Activated T-helper 2 cell treated with anti-CD3 and anti-CD28 coated beads, Interferon-gamma antibody, Interleukin-2, Interleukin-4, amounts not matched to agents 10 μg/mL and 5 μg/mL and 100 μg/mL, durations not matched to agents 14 hours and 24 hours and 36 hours (primary cell): ENCODE measurements at places on chromosomes 11 and 22. TPM values are rescaled to one million over a fixed set of nuclear protein-coding genes. Genes with fewer than 3 reads are reported as not detected.
A peak's percentile ranks its signal among the peaks of the same experiment; 100 is the strongest.

- H3K4me3 ChIP-seq: no peak overlapping the region
- DNase-seq: no peak
- no peaks in the 10 kb centered on the region for H3K27me3 ChIP-seq
- no peaks in the 10 kb centered on the region for H3K36me3 ChIP-seq
Observed at GRCh38 chr11:79705648-79706047, 264.8 kb upstream of the TENM4 start.

DNA sequence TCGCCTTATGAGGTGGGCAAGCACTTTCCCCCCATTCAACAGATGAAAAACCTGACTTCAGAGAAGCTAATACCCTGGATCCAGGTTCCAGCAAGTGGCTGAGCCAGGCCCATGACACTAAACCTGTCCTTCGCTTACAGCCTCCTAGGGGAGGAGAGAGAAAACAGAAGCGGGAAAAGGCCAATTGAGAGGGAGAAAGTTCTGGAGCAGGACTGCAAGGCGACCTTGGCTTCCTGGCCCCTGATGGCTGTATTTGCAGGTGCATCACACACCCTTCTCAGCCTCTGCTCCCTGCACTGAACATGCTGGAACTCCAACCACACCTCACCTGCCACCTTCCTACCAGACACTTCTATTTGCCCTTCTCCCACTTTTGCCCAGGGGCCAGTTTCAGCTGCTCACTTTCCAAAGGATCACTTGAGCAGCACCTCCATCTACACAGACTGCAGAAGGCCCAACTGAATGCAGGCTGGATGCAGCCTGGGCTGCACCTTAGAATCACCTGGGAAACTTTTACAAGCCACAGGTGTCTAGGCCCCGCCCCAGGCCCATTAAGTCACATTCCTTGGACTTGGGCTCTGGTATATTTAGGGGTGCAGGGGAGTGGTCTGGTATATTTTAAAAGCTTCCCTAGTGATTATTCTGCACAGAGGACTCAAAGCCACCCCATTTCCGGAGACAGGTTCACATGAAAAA, 14.3 kb upstream of the ADA2 start:
- no peaks in the 10 kb centered on the region for H3K27me3 ChIP-seq
- no peak overlapping the region for H3K27ac ChIP-seq
- no peaks in the 10 kb centered on the region for H3K36me3 ChIP-seq
- no peak overlapping the region for H3K4me3 ChIP-seq

DNA sequence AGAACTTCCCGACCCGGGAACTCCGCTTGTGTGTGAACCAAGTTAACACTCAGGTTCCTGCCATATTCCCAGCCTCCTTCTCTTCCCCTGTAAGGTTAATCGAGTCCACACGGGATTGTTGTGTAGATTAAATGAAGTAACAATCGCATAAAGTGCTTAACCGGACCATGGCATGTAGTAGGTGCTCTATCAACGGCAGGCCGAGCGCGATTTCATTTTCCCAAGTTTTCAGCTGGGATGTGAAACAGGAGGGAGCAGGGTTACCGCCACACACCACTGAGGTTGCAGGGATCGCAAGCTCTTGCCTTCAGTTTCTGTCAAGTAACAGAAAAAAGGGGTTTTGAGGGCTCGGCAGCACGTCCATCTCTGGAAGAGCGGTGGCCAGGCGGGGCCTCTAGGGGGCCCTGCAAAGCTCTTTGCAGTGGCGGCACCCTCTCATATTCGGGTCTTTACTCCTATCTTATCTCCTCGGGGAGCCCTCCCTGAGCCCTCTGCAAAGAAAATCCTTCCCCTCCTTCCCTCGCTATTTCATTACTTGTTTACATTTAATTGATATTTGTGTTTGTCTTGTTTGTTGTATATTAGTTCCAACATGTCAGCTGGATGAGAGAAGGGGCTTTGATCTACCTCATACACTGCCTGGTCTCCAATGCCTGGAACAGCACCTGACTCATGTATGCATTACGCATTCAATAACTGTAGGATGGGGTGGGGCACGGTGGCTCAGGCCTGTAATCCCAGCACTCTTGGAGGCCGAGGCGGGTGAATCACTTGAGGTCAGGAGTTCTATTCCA, 816 bp upstream of the PLEKHA7 start:
- peaks cover 41% of the 10 kb centered on the region for H3K27me3 ChIP-seq
- peaks cover 6% of the 10 kb centered on the region for H3K4me1 ChIP-seq
- peak overlapping the region; percentile 69 for H3K27ac ChIP-seq
- no peaks in the 10 kb centered on the region for H3K36me3 ChIP-seq

GRCh38 chr11:78339945-78340344, 77.7 kb downstream of the GAB2 start:
- no peak for DNase-seq
- H3K36me3 ChIP-seq: peaks cover 41% of the 10 kb centered on the region
- peak overlapping the region; percentile 41 for H3K4me3 ChIP-seq
- no peaks in the 10 kb centered on the region for H3K27me3 ChIP-seq

DNA sequence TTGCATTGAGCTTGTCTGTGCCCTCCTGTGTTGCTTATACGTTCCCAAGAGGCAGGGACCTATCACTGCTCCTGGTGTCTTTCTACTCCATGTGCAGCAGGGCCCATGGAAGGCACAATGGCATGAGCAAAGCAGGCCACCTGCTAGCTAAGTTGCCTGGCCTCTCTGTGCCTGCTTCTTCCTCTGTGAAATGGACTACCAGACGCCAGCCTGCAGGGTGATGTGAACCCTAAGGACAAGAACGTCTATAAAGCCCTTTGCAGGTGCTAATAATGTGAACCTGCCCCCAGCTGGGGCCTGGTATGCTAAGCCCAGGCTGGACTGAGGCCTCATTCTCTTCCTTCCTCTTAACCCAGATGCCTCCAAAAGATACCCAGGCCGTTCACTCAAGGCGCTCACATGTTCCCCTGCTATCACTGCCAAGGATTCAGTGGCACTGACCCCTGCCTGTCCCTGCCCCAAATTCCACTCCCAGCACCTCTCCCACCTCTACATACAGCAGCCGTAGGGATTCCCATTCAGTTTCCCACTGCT, 4.0 kb downstream of the GUCD1 start:
- no peak overlapping the region for H3K4me3 ChIP-seq
- no peaks in the 10 kb centered on the region for H3K27me3 ChIP-seq
- H3K36me3 ChIP-seq: peaks cover 40% of the 10 kb centered on the region
- peaks cover 21% of the 10 kb centered on the region for H3K4me1 ChIP-seq
- DNase-seq: no peak
- H3K27ac ChIP-seq: no peak overlapping the region

GRCh38 chr11:46141597-46141996, 20.3 kb upstream of the PHF21A start:
- H3K27me3 ChIP-seq: peaks cover 25% of the 10 kb centered on the region
- no peaks in the 10 kb centered on the region for H3K36me3 ChIP-seq
- no peak for DNase-seq
- peaks cover 1% of the 10 kb centered on the region for H3K4me1 ChIP-seq
- H3K4me3 ChIP-seq: no peak overlapping the region

- DNase-seq: no peak
- H3K4me3 ChIP-seq: no peak overlapping the region
- H3K27me3 ChIP-seq: no peaks in the 10 kb centered on the region
Observed at GRCh38 chr22:17920145-17920605, 104.2 kb downstream of the MICAL3 start.

GRCh38 chr11:36056160-36056751, 112.4 kb downstream of the LDLRAD3 start:
- no peaks in the 10 kb centered on the region for H3K36me3 ChIP-seq
- no peak overlapping the region for H3K4me3 ChIP-seq
- no peak overlapping the region for H3K27ac ChIP-seq
- no peaks in the 10 kb centered on the region for H3K27me3 ChIP-seq

DNA sequence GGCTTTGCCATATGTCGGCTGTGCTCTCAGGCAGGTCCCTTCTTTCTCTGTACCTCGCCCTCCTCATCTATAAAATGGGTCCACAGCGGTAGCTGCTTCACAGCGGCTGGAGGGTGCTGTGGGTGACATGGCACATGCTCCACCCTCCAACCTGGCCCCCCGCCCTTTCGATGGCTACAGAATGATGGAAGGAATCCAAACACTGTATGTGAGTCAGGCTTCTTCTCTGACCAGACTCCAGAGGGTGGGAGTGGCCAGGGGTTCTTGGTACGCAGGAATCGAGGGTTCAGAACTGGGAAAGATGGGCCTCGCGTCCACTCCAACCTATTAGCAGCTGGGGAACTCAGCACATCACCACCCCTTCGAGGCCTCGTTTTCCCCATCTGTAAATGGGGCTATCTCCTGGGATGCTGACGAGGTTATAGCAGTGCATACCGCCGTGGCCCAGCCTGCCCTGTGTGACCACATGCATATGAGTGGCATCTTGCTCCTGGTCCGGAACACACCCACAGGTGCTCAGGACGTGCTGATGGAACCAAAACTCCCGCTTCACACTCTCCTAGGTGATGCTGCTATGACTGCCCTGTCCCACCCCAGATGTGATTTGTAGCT, 26.4 kb downstream of the MN1 start:
- H3K4me1 ChIP-seq: no peaks in the 10 kb centered on the region
- no peaks in the 10 kb centered on the region for H3K36me3 ChIP-seq
- no peak for DNase-seq
- no peak overlapping the region for H3K4me3 ChIP-seq
- peaks cover 3% of the 10 kb centered on the region for H3K27me3 ChIP-seq

Gene PNPLA5
- total RNA-seq: not detected in 2 replicates

Gene STK33
- total RNA-seq: 0.11 and 0.62 TPM in 2 replicates

DNA sequence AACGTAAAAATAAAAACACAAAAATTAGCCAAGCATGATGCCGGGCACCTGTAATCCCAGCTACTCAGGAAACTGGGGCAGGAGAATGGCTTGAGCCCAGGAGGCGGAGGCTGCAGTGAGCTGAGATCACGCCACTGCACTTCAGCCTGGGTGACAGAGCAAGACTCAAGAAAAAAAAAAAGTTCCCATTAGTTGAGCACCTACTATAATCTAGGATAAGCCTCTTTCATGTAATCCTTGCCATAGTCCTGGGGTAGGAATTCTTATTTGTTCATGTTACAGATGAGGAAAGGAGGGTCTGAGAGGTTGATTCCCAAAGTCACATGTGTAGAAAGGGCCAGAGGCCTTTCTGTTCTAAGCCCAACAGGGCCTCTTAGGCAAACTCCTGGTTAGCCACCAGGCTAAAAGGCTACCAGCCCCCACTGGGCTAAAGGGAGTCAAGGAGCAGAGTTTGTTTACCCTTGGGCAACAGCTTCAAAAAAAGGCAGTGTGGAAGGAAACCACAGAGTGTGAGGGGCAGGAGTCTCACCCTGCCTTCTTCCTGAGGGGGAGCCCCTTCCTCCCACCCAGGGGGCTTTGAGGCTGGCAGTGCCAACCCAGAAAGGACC, 21.6 kb upstream of the CSNK1E start:
- no peak overlapping the region for H3K4me3 ChIP-seq
- peaks cover 12% of the 10 kb centered on the region for H3K27me3 ChIP-seq
- H3K27ac ChIP-seq: no peak overlapping the region

GRCh38 chr22:19981171-19981960, 35.3 kb downstream of the ARVCF start:
- no peaks in the 10 kb centered on the region for H3K4me1 ChIP-seq
- peaks cover 4% of the 10 kb centered on the region for H3K27me3 ChIP-seq
- no peak overlapping the region for H3K4me3 ChIP-seq
- no peaks in the 10 kb centered on the region for H3K36me3 ChIP-seq
- DNase-seq: no peak

DNA sequence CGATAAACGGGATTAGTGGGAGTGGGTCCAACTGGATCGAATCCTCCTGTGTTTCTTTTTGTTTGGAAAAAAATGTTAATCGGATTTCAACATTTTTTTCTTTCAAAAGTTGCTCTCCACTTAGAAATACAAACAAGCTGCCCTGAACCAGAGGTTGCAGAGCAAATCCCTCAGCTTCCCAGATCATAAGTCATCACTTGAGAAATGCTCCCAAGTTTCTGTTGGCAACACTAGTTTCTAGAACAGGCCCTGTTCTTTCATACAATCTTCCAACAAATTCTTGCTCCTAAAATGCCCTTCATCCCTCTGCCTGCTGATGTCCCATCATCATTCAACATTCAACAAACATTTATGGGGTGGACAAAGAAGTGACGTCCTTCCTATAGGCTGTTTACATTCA, 1.3 kb upstream of the MLC1 start:
- H3K4me3 ChIP-seq: no peak overlapping the region
- H3K27me3 ChIP-seq: peaks cover 11% of the 10 kb centered on the region
- peaks cover 9% of the 10 kb centered on the region for H3K4me1 ChIP-seq
- DNase-seq: no peak
- H3K36me3 ChIP-seq: peaks cover 13% of the 10 kb centered on the region

DNA sequence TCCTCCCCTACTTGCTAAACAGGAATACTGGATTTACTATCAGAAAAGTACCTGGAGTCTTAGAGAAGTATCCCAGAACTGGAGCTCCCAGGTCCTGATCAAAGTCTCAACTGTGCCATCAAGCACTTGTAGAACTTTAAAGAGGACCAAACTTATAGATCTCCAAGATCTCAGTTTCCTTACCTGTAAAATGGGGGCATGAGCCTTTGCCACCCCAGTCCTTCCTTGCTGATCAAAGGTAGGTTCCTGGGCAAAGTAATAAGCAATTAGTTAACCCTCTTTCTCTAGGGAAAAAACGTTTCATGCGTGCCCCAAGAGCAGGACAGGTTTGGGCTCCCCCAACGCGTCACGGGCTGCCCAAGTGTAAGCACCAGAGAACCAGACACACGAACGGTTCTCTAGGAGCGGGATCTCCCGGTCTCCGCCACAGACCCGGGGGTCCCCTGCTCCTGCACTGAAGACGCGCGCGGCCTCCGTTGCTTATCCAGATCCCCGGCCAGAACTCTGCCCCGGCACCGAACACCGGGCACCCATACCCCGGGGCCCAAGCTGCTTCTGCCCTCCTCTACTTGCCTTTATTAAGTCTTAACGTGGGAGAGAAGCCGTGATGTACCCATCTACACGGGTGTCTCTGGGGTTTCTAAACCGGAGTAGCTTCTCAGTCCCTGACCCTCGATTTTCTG, 505 bp downstream of the ZNF214 start:
- H3K4me3 ChIP-seq: peak overlapping the region; percentile 31
- peaks cover 36% of the 10 kb centered on the region for H3K27me3 ChIP-seq
- peaks cover 4% of the 10 kb centered on the region for H3K4me1 ChIP-seq
- no peak for DNase-seq
- H3K27ac ChIP-seq: no peak overlapping the region

DNA sequence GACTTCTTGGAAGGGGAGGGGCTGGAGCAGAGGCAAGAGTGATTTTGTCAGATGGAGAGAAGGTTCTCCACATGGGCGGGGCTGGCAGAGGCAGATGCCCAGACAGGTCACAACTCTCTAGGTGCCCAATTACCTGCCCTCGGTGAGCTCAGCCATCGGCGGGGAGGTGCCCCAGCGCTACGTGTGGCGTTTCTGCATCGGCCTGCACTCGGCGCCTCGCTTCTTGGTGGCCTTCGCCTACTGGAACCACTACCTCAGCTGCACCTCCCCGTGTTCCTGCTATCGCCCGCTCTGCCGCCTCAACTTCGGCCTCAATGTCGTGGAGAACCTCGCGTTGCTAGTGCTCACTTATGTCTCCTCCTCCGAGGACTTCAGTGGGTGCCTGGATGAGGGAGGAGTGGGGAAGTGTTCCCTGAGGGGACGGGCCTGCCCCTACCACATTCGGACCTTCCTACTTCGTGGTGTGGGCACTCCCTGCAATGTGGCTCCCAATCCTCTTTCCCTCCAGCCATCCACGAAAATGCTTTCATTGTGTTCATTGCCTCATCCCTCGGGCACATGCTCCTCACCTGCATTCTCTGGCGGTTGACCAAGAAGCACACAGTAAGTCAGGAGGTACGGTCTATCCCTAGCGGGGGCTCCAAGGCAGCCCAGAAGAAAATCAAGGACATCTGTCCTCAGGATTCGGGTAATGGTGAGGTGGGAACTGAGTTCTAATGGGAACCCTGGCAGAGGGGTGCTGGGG, 15.6 kb downstream of the PGAP2 start:
- H3K27me3 ChIP-seq: no peaks in the 10 kb centered on the region
- no peak overlapping the region for H3K4me3 ChIP-seq
- peak overlapping the region; percentile 48 for H3K27ac ChIP-seq
- H3K36me3 ChIP-seq: peaks cover 56% of the 10 kb centered on the region
